ENCODE measurements at places on chromosomes 13 and 19.

GRCh38 chr13:44719857-44720671 lies 143.9 kb upstream of the TSC22D1 start:
- DNase-seq: no peak

DNA sequence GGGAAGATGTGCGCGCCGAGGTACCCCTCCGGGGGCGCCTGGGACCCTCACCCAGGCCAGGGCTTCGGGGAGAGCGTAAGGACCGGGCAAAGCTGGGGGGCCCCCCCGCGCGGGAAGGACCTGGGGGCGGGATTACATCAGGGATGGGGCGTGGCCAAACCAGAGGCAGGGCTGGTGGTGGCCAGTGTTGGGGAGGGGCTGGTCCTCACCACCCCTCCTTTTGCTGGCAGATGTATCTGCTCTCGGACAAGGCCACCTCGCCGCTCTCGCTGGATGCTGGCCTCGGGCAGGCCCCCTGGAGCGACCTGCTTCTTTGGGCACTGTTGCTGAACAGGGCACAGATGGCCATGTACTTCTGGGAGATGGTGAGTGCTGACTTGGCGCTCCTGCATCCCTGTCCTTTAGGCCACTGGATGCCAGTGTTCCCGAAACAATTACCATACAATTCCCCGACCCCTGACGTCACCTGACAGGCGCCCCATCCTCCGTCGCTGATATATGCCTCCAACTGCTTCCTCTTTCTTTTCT lies 25.3 kb downstream of the TRPM4 start:
- DNase-seq: no peak

DNA sequence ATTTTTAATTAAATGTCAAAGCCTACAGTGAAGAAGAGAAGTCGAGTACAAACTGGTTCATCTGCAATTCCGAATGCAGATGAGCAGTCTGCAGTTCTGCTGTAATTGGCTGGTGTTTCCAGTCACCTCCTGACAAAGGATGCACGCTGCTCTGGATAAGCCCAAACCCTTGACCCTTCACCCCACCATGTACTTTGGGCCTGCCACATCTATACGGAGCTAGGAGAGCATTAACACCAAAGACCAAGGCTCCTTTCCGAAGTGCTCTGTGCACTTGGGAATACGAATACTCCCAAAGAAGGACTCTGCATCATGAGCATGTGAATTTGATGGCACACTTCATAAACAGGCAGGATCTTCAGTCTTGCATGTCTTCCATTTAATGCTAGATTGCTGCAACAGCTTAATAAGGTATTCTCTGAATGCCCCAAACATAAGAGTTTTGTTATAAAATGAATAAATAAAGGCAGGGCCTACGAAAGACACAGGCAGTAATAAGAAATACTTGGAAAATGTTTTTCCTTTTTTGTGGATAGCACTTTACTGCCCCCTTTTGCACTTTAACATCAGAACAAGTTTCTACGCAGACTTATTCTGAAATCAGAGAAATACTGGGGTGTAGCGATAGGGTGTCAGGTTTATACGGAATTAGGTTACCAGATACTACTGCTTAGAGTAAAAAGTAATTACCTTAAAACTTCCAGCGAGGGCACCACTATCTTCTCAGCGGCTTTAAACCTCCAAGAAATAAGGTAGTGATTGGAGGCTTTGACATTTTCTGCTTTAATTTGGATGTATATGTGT lies 15.0 kb downstream of the EFNB2 start:
- no peak for DNase-seq

DNA sequence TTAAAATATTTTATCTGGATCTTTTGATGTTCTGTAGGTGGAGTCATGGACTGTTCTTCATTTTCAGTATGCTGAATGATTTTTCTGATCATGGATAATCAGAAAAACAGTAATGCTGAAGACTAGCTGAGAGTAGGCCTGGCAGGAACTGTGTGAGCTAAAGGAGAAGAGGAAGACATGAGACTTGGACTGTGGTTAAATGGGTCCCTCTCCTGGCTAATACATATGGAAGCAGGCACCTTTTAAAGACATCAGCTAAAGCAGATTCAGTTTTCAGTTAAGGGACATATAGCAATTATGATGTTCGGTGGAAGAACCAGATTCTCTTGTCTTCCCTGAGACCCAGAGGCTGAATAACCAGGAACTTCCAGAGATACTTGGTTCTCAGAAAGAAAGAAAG lies 169.4 kb downstream of the OLFM4 start:
- DNase-seq: no peak

DNA sequence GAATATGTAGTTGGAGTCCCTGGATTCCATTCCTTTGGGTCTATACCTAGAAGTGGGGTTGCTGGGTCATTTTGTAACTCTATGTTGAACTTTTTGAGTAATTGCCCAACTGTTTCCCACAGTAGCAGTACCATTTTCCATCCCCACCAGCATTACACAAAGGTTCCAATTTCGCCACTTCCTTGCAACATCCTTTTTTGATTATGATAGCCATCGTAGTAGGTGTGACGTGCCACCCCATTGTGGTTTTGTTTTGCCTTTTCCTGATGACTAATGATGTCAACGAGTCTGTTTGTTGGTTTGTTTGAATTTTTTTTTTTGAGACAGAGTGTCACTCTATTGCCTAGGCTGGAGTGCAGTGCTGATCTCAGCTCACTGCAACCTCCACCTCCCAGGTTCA lies 3.3 kb upstream of the PEX11G start:
- peak; percentile 33 for DNase-seq

GRCh38 chr19:7850000-7850813 lies 20.2 kb downstream of the EVI5L start:
- no peak for DNase-seq

DNA sequence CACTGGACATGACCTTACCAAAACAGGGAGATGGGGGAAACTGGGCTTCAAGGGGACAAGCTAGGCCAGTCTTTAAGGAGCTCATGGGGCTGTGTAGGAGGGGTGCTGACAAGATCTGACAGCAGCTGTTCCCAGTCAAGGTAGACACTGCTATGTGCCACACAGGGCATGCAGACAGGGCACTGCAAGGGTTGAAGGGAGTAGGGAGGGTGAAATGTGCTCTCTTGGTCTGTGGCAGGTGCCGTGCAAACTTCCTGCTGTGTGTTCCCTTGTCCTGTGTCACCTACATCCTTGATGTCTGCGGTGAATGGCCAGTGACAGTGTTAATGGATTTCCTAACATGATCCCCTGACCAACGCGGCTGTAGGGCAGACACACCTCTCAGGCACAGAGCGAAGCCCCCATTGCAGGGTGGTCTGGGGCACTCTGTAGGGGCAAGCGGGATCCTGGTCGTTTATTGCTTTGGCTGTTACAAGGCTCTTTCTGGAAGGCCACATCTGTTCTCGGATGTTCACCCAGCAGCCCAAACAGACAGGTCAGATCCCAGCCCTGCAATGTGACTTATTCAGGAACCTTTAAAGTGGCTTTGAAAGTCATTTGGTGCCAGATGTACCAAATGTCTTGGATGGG lies 199.5 kb upstream of the ZNF536 start:
- DNase-seq: no peak

- DNase-seq: no peak
These were observed 159.0 kb upstream of the FNDC3A start for GRCh38 chr13:48816700-48817099.

GRCh38 chr13:49247643-49248621 lies at the start of gene CDADC1:
Gene CDADC1 (plus strand): TSS chr13:49247925. CDS start chr13:49248038, 113 bp downstream.
- DNase-seq: peak; percentile 82

DNA sequence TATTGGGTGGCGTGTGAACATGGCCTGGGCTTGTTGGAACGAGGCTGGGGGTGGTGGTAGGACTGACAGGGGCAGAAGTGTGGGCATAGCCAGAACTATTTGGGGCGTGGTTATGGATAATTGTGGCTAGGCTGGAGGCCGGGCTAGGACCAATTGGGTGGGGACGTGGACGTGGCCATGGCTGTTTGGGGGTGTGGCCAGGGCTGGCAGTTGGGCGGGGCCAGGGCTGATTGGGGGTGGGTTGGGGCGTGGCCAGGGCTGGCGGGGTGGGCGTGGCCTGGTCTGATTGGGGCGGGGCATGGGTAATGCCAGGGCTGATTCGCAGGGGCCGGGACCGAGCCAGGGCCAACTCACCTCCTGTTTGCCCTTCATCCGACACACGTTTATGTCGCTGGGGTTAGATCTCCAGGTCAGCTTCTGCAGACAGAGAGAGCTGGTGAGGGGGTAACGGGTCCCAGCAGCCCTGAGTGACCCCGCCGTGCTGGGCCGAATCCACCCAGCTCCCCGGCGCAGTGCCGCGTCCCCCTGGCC lies 2.8 kb downstream of the SEMA6B start:
- DNase-seq: no peak

- DNase-seq: no peak
These were observed 11.6 kb downstream of the AKAP11 start for GRCh38 chr13:42283574-42283973.

DNA sequence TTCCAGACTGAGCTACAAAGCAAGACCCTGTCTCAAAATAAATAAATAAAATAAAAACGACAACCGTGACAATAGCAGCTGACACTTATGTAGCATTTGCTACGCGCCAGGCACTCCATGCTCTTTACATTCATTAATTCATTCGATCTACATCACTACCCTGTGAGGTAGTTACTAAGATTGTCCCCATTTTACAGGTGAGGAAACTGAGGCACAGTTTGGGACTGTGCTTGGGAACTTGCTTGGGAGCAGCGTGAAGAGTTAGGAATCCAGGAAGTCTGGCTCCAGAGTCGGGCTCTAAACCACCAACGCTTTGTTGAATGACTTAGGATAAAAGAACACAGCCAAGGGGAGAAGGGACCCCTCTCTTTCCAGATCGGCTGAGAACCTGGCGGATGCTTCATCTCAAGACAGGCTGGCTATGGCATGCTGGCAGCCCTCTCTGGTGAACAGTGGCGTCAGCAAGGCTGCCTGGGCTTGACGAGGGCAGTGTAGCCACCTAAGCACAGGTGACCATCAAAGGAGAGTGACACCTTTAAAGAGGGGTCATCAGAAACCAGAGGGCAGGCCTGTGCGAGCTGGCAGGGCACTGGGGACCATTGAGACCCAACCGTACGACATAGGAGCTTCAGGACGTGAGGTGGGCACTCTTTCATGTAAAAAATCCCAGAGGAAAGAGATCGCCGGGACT lies 591 bp downstream of the DOHH start:
- no peak for DNase-seq

- DNase-seq: no peak
These were observed 1.6 kb upstream of the APOC1 start for GRCh38 chr19:44912854-44913253.

- DNase-seq: no peak
These were observed 340.9 kb upstream of the SGCG start for GRCh38 chr13:22839603-22840530.

GRCh38 chr13:33318744-33319143 lies 33.2 kb upstream of the STARD13 start:
- DNase-seq: no peak

- DNase-seq: no peak
These were observed 259.9 kb downstream of the SLITRK1 start for GRCh38 chr13:83622422-83622784.

DNA sequence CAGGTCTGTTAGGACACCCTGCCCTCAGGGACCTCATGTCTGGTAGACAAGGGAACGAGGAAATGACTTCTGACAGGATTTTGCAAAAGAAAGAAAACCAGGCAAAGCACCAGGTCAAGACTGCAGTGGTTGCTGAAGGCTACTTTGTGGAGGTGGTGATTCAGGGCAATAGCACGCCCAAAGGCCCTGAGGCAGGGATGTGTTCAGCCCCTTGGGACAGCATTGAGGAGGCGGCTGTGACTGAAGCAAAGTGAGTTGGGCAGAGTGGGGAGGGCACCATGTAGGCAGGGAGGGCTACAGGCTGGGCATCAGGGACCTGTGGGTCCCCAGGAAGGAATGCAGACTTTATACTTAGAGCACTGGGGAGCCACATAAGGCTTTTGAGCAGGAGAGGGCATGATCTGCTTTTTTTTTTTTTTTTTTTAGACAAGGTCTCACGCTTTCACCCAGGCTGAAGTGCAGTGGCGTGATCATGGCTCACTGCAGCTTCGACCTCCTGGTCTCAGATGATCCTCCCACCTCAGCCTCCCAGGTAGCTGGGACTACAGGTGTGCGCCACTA lies 10.8 kb upstream of the HOMER3 start:
- DNase-seq: no peak

DNA sequence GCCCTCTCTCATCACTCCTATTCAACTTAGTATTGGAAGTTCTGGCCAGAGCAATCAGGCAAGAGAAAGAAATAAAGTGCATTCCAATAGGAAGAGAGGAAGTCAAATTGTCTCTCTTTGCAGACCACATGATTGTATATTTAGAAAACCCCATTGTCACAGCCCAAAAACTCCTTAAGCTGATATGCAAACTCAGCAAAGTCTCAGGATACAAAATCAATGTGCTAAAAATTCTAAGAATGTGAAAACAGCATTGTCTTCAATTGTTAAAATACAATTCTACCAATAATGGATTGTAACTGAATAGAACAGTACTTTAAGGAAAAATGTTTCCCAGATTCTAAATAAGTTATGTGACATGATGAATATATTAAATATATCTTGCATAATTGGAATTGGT lies 2269.2 kb upstream of the PCDH20 start:
- DNase-seq: no peak

- no peak for DNase-seq
These were observed 1.6 kb upstream of the ANGPTL6 start for GRCh38 chr19:10104130-10104513.

GRCh38 chr13:104318121-104318520 lies 1251.9 kb upstream of the SLC10A2 start:
- DNase-seq: no peak

DNA sequence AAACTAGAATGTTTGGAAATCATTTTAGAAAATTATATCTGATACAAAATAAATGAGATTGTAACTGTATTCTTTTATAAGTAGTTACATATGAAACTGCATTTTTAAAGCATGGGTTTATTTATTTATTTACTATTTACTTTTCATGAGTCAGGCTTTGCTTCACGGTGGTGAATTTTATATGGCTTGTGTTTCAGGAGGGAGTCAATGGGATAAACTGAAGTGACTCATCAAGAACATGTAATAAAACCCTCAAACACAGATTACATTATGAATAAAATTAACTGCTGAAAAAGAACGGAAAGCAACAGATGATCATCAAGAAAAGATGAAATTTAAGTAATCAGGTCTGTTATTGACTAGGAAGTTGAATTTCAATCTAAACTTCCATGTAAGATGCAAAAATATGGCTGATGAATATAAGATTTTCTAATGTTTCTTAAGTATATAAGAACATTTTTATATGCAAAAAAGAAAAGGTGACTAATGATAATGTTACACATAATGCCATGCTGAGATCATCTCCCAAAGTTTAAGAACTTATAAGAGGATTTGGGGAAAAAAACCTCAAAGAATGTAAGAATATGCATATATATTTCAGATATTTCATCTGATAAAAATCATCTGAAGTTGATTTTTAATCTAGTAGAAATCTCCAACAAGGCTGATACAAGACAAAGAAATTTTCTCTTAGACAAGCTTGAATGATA lies 383.6 kb downstream of the SLITRK1 start:
- DNase-seq: no peak

GRCh38 chr13:102593466-102593865 lies 3.3 kb upstream of the TPP2 start:
- no peak for DNase-seq

DNA sequence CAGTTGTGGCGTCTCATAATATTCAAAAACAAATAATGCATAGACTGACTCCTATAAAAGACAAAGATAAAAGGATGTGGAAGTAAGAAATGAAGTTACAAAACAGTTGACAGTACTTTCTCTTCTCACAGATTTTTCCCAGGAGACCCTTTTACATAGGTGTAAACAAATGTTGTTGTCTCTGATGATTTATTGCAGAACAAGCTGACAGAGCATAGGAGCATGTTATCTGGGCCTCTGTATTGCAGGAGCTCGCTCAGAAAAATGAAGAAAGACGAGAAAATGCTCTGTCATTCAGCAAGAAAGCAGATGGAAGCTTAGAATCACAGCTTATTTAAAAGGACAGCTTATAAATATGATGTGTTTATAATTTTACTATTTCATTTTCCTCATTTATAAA lies 353.6 kb upstream of the GPC6 start:
- no peak for DNase-seq

Measured in activated CD4-positive, alpha-beta T cell treated with anti-CD3 and anti-CD28 coated beads for 4 hours (primary cell).